Glomerular endothelial cell (primary cell): ENCODE measurements at places on chromosomes 11 and 22.

DNA sequence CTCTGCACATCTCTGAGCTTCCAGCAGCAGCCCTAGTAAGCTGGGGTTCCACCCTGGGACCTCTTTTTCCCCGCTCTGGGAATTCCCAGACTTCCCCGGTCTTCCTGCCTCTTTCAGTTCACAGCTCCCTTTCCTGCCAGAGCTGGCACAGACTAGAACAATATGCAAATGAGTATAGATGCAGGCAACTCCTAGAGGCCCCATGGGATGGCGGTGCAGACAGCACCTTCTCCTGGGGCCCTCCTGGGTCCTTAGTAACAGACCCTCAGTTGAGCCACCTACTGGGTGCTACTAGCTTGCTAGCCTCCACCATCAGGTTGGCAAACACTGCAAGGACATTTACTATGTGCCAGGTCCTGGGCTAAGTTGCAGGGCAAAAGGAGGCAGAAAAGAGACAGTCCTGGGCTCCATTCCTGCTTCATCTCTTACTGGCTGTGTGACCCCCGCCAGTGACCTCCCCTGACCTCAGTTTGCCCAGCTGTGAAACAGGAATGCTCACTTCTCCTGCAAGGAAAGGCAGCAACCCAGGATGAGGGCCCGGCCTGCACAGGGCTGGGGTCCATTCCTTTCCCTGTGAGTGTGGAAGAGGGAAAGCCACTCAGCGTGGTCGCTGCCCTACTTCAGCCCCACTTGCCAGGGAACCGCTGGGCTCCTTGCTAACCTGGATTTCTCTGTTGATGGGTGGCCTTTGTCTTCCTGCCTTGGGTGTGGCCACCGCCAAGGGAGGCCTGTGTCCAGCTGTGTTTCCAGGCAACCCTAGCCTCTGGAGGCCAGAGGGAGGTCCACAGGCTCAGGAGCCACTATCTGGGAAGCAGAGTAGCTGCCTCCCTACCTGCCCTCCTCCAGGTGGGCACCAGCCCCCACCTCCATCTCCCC, 7.3 kb downstream of the RELT start:
- DNase-seq: no peak

- DNase-seq: no peak
Measured at GRCh38 chr11:86548271-86548917, 124.0 kb downstream of the ME3 start.

DNA sequence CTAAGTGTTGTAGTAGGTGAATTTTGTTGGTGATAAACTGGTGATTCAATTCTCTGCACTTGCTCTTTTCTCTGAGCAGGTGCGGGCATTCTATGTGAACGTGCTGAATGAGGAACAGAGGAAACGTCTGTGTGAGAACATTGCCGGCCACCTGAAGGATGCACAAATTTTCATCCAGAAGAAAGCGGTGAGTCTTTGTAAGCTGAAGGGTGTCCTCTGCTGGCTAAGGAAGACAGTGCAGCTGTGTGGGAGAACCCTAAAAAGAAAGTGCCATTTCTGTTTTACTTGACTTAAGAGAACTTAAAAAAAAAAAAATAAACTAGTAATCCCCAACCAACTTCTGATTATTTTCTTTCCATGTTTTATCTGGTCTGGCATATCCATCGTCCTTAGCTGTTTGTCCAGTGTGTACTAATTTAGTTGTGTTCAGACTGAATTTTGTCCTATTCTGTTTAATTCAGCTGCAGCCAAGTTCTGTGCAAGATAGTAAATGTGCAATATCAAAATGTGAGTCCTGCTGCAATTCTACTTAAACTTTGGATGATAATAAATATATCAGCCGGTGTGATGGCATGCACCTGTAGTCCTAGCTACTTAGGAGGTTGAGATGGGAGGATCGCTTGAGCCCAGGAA, 29.6 kb downstream of the CAT start:
- no peak for DNase-seq

DNA sequence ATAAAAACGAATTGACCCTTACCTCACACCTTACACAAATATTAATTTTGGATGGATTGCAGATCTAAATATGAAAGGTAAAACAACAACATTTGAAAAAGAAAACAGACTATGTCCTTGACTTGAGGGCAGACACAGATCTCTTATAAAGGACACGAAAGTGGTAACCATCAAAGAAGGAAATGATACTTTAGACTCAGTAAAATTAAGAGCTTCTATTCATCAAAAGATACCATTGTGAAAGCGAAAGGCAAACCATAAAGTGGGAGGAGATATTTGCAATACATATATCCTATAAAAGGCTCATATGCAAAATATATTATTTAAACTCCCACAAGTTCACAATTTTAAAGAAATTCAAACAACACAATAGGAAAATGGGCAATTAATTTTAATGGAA, 5.0 kb downstream of the HEPACAM start:
- DNase-seq: no peak

DNA sequence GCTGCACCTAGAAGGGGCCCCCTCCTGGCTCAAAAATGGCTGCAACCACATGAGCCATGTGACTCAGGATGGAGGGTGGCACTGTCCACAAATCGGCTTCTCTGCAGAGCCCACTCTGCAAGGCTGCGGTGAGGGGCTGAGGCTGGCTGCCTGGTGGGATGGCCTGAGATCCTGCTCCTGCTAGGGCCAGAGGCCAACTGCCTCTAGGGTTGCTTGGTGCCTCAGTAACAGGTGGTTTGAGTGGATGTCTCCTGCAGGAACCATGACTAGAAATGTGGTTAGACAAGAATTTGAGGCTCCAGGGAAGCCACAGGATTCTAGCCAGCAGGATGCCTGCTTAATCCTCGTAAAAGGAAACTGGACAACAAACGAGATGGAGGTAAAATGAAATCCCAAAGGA, 17.1 kb downstream of the PATZ1 start:
- no peak for DNase-seq

DNA sequence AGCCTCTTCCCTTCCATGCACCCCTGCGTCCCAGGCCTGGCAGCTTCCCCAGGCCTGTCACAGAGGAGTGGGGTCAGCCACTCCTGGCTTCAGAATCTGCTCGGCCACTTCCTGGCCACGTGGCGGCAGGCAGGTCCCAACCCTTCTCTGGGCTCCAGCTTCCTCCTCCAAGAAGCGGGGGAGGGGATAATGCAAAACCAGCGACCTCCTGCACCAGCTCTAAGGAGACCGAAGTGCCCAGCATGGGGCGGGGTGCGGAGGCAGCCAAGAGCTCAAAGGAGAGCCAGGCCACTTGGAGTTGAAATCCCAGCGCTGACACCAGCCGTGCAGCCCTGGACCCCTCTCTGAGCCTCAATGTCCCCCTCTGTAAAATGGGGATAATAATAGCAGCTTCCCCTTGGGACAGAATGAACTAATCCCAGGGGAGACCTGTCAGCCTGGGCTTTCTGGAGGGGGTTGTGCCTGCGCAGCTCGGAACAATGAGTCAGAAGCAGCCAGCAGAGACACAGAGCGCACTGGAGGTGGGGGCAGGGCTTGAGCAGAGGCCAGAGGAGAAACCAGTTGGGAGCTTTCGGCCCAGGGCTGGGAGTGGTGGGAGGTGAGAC, 22.8 kb upstream of the PICK1 start:
- no peak for DNase-seq

DNA sequence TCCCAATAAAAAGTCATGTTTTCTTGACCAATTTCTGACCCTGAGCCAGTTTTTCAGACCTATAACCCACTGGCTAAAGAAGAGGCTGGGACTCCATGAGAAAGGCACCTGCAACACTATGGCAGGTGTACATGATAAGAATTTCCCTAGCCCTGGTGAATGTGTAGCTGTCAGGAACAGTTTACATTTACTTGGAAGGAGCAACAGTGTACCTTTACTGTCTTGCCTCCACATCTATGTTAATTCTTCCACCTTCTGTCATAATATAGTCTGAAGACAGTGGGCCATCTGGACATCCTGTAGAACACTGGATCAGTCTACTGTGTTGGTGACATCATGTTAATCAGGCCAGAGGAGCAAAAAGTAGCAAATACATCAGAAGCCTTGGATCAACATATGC, 72.1 kb upstream of the CD82 start:
- DNase-seq: no peak

DNA sequence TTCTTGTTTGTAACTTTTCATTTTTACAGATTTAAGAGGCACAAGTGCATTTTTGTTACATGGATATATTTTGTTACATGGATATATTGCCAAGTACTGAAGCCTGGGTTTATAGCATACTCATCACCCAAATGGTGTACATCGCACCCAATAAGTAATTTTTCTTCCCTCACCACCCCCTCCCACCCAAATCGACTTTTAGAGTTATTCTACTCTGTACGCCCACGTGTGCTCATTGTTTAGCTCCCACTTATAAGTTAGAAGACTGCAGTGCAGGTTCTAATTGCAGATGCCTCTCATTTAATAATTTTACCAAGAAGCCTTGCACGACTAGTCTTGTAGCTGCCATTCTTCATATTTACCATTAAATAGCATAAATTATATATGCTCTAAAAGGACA, 20.5 kb upstream of the VWA5A start:
- DNase-seq: no peak
